ENCODE measurements at places on chromosomes 6 and 20.

GRCh38 chr6:20024978-20025377 lies 187.3 kb downstream of the MBOAT1 start:
- DNase-seq = no peak

- no peak for DNase-seq
These were observed 51.9 kb upstream of the UBR2 start for GRCh38 chr6:42511803-42512422.

- DNase-seq = no peak
These were observed at the start of gene CALHM5 for GRCh38 chr6:116511424-116512110. CALHM5 (plus strand) TSS chr6:116511639; CDS start chr6:116511697, 58 bp downstream.

- no peak for DNase-seq
These were observed 58.5 kb downstream of the AHI1 start for GRCh38 chr6:135438907-135439535.

GRCh38 chr20:48957533-48957932 lies 36.0 kb downstream of the ARFGEF2 start:
- DNase-seq = no peak

DNA sequence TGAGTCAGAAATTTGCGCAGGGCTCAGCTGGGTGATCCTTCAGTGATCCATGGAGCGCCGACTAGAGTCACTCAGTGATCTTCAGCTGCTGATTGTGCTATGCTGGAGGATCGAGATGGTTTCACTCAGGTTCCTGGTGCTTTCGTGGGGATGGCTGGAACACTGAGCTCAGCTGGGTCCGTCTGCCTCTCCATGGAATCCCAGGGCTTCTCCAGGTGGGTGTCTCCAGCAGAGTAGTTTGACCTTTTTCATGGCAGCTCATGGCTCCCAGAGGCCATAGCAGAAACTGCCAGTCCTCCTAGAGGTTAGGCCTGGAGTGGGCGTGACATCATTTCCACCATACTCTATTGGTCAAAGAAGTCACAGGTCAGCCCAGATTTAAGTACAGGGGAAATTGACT lies 88.8 kb upstream of the SIRPA start:
- DNase-seq = no peak

GRCh38 chr6:36547646-36548400 lies 544 bp upstream of the STK38 start:
- no peak for DNase-seq

DNA sequence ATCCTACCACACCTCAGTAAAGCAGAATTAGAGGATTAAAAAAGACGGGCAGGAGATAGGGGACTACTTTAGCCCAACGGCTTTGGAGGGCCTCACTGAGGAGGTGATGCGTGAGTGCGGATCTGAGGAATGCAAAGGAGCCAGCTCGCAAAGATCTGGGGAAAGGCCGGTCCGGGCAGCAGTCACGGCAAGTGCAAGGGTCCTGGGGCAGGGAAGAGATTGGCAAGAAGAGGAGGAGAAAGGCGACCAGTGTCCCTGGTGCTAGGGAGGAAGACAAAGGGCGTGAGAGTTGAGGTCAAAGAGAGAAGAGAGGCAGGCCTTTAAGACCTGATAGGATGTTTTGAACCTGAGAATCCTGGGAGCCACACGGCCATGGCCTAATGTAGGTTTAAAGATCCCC lies 86.8 kb downstream of the KCNB1 start:
- DNase-seq = no peak

DNA sequence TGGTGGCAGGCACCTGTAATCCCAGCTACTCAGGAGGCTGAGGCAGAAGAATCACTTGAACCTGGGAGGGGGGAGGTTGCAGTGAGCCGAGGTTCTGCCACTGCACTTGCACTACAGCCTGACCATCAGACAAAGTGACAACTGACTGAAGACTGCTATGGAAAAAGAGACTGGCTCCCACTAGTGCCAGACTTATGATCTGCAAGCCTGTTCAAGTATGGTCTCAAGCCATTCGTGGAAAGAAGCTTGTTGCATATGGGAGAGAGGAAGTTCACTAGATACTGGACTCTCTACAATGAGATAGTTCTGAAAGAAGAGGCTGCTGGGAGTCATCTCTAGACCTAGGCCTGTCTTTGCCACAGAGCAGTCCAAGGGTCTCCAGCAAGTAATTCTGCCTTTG lies 26.7 kb downstream of the MDN1 start:
- DNase-seq = no peak

DNA sequence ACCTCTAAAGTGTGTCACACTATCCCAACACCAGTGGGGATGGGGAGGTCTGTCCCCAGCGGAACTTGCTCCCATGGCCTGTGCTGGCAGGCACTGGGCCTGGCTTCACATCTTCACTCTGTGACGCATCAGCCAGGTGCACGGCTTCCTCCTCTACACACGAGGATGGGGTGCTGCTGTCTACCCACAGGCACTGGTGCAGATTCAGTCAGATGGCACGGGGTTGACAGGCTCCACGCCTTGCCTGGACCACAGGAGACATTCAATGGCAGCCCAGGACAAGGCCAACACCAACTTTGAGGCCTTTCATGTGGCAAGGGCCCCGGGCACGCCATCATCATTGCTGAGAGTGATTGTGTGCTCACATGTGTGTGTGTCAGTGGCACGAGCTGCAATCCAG lies 92.4 kb downstream of the TMEM242 start:
- no peak for DNase-seq

DNA sequence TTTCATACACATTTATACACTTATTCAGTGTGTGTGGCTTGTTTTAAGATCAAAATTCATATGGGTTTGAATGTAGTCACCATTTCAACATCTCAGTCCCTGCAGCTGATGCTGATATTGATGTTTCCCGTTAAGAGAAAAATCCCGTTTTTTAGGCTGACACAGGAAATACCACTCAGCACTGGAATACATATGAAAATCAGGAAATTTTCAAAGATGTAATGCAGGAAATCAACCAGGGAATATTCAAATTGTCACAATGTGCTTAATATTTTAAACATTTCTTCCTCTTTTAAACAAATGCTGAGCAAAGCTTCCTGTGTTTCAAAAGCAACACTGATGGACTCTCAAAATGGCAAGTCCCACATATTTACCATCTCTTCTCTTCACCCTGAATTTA lies 94.5 kb upstream of the MARCKS start:
- DNase-seq = no peak

- no peak for DNase-seq
These were observed 130.1 kb upstream of the SLC2A12 start for GRCh38 chr6:134182528-134182927.

DNA sequence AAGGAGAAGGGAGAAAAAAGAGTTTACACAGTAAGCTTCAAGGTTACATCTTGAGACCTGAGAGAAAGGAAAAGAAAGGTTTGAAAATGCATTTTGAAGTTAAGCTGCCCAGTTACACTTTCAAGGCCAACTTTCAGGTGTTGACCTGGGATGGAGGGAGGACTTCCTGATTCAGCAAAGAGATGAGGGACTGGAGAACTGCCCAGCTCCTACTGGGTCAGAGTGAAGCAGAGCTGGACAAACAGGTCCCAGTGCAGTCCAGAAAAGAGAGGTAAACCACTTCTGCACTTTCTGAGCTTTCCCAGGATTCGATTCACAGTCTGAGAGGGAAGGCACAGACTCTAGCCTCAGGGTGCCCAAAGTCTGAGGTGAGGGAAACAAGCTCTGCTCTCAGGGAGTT lies 6.0 kb upstream of the TJAP1 start:
- DNase-seq = no peak

DNA sequence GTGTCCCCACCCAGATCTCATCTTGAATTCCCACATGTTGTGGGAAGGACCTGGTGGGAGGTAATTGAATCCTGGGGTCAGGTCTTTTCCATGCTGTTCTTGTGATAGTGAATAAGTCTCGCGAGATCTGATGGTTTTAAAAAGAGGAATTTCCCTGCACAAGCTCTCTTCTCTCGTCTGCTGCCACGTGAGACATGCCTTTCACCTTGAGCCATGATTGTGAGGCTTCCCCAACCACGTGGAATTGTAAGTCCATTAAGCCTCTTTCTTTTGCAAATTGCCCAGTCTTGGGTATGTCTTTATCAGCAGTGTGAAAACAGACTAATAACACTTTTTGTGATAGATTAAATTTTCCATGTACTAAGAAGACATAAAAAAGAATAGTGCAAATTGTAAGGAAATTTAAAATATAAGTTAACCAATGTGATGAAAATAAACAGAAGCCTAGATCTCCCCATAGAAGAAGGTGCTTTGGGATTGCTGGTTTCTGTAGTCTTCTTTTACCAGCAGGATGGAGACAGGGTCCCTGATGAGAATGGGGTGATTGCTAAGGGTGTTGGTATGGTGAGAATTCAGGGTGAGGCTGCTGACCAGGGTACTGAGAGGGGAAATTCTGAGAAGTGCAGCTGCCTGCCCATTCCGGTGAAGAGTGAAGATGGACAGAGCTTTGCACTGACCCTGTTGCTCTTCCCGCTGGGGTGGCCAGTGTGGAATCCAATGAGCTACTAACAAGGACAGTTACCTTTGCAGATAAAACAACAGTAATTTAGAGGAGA lies 50.7 kb downstream of the BMP2 start:
- DNase-seq = no peak

DNA sequence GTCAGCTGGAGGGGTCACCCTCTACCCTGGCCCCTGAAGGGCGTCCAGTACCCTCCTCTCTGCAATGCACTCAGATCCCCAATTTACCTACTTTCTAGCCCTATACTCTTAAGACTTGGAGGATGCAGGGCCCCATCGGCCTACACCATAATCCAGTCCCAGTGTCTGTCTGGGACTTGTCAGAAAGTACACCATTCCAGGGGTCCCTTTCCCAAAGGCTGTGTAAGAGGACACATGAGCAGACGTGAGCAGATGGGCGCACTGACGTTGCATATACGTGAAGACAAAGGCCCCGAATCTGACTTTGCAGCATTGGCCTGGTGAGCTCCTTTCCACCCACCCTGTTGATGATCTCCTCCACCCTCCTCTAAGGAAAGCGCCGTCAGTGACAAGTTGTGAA lies 20.9 kb upstream of the SMOC2 start:
- no peak for DNase-seq

DNA sequence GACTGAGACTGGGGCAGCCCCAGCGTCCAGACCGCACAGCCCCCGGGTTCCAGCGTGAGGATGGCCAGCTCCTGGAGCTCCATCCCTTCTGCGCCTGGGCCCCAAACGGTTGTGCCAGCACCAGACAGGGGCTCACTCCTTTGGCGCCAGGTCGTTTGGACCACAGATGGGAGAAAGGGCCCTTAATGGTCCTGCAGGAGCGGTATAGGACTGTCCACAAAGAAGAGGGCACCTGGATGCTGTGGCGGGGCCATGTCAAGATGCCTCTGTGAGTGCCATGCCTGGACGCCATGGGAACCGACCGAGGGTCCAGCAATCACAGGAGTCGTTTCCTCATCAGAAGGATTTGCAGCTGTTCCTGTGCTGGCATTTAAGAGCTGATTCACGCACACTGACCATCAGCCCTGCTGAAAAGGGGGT lies 82.7 kb downstream of the DLL1 start:
- DNase-seq = peak; percentile 1

- no peak for DNase-seq
These were observed 423.4 kb downstream of the CD83 start for GRCh38 chr6:14540810-14541540.

- DNase-seq = no peak
These were observed 116.9 kb downstream of the KIF13A start for GRCh38 chr6:17870300-17871188.

DNA sequence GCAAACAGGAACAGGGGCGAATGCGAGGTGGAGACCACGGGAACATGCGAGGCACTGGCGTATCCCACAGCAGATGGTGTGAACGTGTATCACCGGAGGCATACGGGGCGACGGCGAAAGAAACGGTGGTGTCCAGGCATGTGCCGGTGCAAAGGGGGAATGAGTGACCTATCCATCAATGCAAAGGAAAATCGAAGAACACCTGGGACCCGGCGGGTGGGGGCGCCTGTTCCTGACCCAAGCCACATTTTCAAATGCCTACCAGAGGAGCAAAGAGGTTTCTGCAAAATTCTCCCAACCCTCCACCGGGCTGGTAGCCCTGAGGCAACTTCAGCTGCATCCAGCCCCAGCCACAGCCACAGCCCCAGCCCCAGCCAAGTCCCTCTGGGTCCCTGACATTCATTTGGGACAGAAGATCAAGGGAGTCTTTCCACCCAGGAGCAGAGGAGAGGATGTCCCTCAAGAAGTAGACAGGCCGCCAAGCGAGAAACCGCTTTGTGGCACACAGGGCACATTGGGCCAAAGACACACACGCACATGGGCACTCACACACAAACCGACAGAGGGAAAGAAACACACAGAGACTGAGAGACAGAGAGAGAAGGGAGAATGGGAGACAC lies 164.0 kb upstream of the ZNF337 start:
- no peak for DNase-seq

DNA sequence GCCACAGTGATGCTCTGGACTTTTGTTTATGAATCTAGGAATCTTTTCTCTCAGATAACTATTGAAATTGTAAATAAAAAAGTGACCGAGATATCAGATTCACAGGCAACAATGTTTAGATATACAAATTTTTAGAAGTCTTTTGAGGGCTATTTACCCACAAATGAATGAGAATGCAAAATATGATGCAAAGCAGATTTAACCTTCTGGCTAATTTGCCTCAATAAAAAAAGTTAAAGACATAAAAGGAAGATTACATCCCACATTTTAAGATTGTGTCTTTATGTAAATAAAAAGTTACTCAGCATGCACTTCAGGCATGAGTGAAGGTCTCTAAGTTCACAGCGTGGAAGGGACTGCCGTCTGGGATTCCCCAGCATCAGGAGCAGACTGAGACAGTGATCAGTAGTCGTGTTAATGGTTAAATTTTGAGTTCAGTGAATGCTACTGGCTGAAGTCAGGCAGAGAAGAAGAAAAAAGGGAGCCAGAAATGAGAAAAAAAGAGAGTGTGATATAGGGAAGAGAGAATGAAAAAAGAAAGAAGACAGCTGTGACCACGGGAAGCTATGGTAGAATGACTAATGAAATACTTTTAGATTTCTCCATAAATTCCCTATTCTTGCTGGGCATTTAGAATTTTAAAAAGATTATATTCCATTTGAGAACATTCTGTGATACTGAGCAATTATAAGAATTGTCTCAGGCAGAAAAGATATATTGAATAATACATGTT lies 93.6 kb downstream of the MYB start:
- DNase-seq = no peak

GRCh38 chr6:49743429-49743828 lies 759 bp downstream of the CRISP3 start:
- DNase-seq = no peak

DNA sequence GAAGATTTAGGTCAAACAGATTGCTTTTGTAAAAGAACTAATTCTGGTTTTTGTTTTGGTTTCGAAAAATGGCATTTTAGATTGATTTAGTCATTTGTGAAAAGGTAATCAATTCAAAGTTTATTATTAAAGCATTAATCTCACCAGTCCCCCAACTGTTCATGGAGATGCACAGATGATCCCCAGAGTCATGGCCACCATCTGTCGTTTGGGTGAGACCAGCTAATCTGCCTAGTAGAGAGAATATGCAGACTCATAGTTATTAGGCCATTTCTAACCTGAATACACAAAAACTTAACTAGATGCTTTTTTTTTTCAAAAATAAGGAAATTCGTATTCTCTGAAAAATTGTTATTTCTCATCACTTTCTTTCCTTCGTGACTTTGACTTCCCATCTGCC lies 58.1 kb downstream of the C6orf58 start:
- DNase-seq = no peak

GRCh38 chr6:125904871-125905270 lies 51.7 kb upstream of the HINT3 start:
- no peak for DNase-seq

GRCh38 chr6:6793388-6794250 lies 205.1 kb downstream of the LY86 start:
- no peak for DNase-seq

GRCh38 chr20:59163631-59164530 lies at the start of gene ZNF831:
ZNF831 (plus strand) TSS chr20:59163821; CDS start chr20:59191020, 27,199 bp downstream.
- DNase-seq = no peak
